ENCODE measurements at places on chromosomes 16 and 17.

DNA sequence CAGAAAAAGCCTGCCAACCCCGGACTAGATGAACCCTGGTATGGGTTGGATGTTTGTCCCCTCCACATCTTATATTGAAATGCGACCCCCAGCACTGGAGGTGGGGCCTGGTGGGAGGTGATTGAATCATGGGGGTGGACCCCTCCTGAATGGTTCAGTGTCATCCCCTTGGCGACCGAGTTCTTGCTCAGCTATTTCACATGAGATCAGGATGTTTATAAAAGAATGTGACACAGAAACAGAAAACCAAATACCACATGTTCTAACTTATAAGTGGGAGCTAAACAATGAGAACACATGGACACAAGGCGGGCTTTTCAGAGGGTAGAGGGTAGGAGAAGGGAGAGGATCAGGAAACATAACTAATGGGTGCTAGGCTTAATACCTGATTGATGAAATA, 576.0 kb upstream of the HSBP1 start:
- no peak for DNase-seq

DNA sequence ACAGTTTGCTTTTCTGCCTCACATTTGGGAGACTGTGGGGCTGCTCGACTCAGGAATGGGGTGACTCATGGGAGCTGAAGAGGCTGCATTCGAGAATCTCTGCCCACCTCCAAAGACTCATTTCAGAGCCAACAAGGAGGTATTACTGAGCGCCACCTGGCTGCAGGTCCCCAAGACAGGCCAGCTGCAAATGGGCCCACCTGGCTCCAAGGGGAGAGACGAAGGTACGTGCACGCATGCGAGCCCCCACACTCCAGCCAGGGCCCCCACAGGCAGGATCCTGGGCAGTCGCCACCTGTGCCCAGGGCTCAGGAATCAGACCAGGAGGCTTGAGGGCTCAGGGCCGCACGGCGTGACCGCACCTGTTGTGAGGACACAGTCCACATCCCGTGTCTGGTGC, 6.0 kb downstream of the HAGHL start:
- DNase-seq = no peak

- no peak for DNase-seq
Measured at GRCh38 chr17:54948380-54948779, 20.1 kb downstream of the COX11 start.

DNA sequence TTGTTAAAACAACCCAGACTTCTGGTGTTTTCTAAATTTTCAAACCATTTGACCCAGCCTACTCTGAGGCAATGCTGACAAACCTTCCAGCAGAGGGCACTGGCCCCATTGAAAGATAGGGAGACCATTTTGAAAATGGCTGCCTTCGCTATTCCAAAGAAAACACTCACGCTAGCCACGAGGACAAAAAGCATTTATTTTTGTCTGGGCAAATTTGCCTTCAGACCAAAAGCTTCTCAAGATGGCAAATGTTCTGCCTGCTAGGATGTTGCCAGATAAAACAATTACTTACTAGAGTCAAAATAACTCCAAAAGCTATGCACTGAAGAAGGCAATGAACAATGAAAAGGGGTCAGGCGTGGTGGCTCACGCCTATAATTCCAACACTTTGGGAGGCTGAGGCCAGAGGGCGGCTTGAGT, 296.7 kb upstream of the IRX5 start:
- no peak for DNase-seq

GRCh38 chr17:40937384-40937819, at the start of gene KRT23:
KRT23 (minus strand) TSS chr17:40937646; CDS start chr17:40936603, 1,043 bp downstream.
- DNase-seq = no peak

DNA sequence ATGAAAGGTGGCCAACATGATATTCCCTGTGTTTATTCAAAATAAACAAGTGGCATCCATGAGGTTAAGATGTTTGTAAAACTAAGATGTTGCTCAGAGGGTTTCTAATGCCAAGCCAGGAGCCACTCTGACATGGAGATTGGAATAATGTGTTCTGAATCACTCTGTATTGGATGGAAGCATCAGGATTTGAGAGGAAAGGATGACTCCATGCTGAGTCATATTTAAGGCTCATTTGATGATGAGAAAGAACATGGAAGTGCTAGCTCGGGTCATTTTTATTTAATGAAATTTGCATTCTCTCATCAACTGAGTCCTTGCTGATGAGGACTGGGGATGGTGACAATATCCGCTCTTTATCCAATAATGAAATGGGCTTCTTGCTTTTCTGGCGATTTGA, 6.2 kb downstream of the VAT1L start:
- no peak for DNase-seq

GRCh38 chr17:65973237-65973636, 218.7 kb downstream of the CEP112 start:
- no peak for DNase-seq

GRCh38 chr17:42704837-42705494, 22.6 kb downstream of the CNTNAP1 start:
- no peak for DNase-seq

DNA sequence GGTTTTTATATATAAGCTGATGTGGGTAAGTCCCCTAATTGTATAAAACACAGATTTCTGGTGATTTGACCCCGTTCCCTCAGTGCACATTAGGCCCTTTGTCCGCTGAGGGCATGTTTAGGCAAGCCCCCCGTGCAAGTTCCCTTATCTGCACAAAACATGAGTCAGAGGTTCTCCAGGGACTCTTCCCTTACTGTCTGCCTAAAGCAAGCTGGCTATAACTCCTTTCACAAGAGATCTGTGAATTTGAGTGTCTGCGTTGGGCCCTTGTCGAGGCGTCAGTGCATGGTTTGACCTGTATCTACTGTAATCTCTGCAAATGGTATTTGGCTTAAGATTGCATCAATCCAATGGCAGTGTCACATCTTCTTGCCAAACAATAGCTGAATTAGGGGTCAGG, 712.8 kb downstream of the CDH8 start:
- no peak for DNase-seq

- no peak for DNase-seq
Measured at GRCh38 chr16:86396422-86396821, 113.9 kb upstream of the FOXF1 start.

GRCh38 chr16:53892155-53892554, 188.2 kb downstream of the FTO start:
- DNase-seq = no peak

GRCh38 chr17:80970044-80970761, 21.4 kb upstream of the CHMP6 start:
- DNase-seq = no peak

DNA sequence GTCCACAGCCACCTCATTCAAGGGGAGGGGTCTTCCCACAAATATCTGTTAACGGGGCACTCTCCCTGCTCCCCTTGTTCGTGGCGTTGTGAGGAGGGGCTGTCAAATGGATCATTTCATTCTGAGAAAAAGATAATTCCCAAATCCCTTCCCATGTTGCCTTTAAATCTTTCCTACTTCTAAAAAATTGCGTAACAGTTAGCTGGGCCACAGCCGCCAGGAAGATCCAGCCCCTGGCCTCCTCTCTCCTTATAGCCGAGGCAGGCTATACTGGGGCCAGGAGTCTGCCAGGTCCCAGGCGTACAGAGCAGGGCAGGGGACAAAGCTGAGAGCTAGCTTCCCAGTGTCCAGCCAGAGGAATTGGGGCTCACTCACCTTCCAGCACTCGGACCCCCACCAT, 430 bp downstream of the C16orf89 start:
- DNase-seq = no peak

- DNase-seq = no peak
Measured at GRCh38 chr17:1629504-1630310, 1.1 kb upstream of the SLC43A2 start.

DNA sequence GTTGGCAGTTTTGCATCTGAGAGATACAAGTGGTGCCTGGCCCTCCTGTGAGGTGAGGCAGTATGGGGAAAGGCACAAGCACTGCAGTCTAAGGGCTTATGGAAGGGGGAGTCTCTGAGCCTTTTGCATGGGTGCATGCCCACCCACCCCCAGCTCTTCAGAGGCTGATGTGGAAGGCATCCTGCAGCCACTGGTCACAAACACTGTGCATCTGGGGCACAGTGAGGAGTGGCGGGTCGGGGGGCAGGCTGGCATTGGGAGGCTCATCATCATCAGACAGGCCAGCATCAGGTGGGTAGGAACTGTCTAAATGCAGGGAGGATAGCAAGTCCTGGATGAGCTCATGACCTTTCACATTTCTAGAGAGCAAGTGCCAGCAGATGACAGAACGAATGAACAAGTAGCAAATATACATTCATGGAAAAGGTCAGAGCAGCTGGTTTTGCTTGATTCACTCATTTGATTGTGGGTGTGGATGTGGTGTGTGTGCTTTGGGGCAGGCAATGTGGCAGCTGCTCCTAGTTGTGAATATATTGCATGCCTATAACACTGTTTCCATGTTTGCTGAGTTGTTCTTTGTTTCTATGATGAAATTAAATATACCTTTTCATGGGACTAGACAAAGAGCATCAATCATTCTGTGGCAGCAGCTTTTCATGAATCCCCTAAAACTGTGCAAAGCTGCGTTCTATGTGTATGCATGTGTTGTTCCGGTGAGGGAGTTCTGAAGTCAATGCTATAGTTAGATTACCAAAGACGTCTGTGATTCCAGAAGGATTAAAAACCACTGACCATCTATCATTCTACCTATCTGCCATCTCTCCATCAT, 29.2 kb downstream of the TRIM25 start:
- no peak for DNase-seq

All from cortex of kidney (tissue), 1 donor.